ENCODE measurements at places on chromosomes 4 and X. TPM values are rescaled to one million over a fixed set of nuclear protein-coding genes. Genes with fewer than 3 reads are reported as not detected.

The CT55 gene
- total RNA-seq, result not detected

The UGT2A1 gene
- total RNA-seq, result not detected

The MXRA5 gene
- 40.3 TPM for total RNA-seq

The FOXR2 gene
- total RNA-seq, result not detected

The CXCR3 gene
- total RNA-seq, result not detected

The ATOH1 gene
- total RNA-seq, result not detected

The WFS1 gene
- 37.5 TPM for total RNA-seq

All from fibroblast of lung (primary cell).